ENCODE measurements at places on chromosomes 7 and 10. TPM values are rescaled to one million over a fixed set of nuclear protein-coding genes. Genes with fewer than 3 reads are reported as not detected.
A peak's percentile ranks its signal among the peaks of the same experiment; 100 is the strongest.

DNA sequence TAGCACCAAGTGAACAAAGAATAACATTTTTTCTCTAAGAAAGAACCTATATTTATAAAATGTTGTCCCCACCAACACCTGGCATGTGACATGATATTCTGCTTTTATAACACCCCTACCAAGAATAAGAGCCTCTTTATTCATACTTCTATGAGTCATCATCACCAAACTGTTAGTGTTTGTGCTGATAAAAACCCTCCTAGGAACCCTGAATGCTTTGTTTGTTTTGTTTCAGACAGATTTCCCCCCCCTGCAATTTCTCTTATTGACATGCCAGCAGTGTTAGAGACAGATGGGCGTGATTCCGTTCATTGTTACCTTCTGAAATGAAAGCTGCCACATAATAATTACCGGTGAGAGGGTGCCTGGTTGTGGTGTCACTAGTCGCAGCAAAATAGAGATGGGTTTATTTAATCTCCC, 651.1 kb downstream of the SORCS1 start:
- no peak for DNase-seq

DNA sequence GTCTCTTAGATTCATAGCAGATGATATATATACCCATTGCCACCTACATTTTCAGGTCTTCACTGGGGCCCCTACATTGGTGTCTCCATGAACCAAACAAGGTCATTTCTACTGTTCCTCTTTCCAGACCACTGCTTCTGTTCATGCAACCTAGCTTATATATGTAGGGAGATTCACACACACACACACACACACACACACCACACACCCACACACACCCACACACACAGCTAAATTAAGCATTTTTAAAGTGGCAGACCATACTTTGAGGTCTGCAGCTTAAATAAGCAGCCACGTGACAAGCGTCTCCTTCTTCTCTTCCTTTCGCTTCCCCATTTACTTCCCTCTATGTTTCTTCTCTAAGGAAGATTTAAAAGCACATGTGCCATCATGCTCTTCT, 70.0 kb upstream of the CC2D2B start:
- no peak for DNase-seq

DNA sequence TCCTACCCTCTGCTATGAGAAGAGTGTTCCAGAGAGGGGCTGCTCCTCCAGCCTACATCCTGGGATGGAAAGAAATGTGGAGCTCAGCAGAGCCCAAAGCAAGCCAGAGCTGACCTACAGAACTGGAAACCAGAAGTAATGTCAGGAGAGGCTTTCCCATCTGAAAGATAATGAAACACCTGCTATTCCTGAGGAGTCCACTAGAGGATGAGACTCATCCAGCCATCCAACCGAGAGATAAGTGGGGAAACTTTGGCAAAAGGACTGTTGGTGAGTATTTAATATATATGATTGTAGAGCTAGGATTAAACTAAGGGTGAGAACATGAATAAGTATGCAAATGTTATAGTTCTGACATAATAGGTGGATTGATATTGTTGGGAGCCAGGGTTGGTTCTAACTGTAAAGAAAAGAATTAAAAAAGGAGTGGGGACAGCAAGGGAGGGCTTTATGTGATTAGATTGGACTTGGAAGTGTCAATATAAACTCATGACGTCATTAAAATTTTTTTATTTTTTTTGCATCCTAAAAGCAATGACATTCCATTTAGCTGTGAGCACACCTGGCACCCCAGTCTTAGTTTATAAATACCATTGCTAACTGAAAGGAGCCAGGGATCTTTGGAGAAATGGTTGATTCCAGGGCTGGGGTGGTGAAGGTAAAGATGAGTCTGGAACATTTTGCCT, 312.8 kb upstream of the NFE2L3 start:
- no peak for DNase-seq

DNA sequence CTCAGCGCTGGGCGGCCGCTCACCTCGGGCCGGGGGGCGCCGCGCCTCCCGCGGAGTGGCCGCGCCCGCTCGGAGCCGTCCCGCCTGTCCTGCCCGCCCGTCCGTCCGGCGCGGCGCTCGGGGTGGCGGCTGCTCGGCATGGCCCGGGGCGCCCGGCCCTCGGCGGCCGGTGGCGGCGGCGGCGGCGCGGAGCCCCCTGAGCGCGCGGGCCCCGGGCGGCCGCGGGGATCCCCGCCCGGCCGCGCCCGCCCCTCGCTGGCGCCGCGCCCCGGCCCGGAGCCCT, 338 bp downstream of the SDK1 start:
- DNase-seq: no peak

DNA sequence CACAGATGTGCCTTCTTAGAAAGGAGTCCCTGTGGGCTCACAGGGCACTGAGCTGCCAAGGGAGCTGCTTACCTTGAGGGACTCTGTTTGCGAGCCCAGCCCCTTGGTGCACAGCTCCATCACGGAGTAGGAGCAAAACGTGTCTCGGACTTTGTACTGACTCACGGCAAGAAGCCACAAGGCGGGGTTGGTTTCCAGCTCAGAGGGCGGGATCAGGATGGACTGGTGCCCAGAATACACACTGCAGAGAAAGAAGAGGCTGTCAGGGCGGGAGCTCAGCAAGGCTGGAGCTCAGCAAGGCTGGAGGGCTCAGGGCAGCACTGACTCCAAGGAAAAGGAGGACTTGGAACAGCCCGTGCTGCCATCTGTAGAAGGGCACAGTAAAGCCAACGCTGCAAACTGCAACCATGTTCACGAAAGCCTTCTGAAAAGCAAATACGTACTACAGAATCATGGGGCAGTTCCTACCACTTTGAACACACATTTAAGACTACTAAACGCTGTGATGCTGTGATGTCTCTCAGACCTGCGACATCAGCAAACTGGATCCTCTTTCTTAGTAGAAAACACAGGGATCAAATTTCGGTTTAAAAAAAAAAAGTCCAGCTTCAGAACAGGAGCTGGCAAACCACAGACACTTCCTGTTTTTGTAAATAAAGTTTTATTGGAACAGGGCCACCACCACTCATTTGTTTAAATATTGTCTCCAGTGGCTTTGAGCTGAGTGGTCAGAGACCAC, 194.3 kb downstream of the ZMYND11 start:
- peak; percentile 91 for DNase-seq

Gene PNLIPRP2
- polyA plus RNA-seq: 0.25 TPM

Gene INSIG1
- polyA plus RNA-seq: 22.7 TPM

GRCh38 chr10:113879691-113880090, 25.2 kb downstream of the NHLRC2 start:
- DNase-seq: no peak

DNA sequence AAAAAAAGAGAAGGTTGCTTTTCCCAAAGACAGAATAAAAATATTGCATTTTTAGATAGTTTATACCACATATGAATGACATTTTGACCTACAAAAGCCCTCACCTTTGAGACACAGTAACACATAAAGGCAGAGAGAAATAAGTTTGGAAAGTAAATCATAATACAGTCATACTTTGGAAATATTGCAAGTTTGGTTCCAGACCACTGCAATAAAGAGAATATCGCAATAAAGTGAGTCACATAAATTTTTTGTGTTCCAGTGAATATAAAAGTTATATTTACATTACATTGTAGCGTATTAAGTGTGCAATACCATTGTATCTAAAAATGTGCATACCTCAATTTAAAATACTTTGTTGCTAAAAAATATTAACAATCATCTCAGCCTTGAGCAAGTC, 40.3 kb downstream of the CCDC71L start:
- DNase-seq: no peak

DNA sequence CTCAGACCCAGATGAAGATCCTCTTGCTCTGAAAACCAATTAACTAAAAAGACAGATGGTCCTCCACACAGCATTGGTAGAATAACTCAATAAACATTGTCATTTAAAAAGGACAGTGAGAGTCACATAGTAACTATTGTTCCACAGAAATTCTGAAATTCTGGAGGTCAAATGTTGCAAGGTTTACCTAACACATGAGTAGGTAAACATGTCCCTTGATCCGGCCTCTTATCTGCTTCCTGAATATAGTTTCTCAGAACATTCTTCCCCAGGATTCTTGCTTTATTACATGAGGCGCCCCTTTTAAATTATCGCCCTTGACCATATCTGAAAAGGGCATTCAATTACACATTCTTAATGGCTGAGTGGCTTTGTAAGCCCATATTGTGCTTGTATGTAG, 270.7 kb downstream of the SEMA3D start:
- no peak for DNase-seq

Gene ADAMTS14
- 17.9 TPM for polyA plus RNA-seq

DNA sequence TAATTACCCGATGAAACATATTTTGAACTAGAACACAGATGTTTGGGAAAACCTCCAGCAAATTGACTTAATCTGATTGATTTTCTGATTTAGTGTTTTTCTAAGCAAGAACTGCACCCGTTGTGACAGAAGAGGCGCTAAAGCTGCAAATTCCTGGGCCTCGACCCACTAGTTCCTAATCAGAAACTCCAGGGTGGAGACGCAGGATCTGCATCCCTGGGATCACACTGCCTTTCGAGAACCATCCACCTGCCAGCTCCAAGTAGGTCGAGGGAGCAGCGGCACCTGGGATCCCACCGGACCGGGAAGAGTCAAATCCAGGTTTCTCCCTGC, 136.8 kb upstream of the CDCA7L start:
- DNase-seq: no peak

DNA sequence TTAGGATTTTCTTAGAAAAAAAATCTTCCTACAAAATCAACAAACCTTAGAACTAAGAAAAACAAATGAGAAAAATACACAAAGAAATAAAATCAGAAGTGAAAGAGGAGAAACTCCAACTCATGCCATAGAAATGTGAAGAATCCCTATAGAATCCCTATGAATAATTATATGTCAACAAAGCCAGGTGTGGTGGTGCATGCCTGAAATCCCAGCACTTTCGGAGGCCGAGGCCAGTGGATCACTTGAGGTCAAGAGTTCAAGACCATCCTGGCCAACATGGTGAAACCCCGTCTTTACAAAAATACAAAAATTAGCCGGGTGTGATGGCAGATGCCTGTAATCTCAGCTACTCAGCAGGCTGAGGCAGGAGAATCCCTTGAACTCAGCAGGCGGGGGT, 27.1 kb downstream of the ACSM6 start:
- no peak for DNase-seq

Gene STEAP4
- 3.5 TPM for polyA plus RNA-seq

Gene RNF148
- not detected for polyA plus RNA-seq

GRCh38 chr7:141251957-141252356, 178.1 kb downstream of the TMEM178B start:
- no peak for DNase-seq

Gene FRMD4A
- polyA plus RNA-seq: 36.3 TPM

GRCh38 chr7:99365318-99366141, 9.0 kb upstream of the ARPC1B start:
- no peak for DNase-seq

DNA sequence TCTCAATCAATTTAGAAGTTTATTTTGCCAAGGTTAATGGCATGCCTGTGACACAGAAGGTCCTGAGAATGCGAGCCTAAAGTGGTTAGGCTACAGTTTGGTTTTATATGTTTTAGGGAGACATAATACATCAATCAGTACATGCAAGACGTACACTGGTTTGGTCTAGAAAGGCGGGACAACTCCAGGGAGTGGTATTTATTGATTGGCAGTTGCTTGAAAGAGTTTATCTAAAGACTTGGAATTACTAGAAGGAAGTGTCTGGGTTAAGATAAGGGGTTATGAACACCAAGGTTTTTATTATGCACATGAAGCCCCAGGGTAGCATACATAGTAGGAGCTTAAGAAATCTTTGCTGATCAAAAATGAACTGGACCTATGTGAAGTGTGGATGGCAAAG, 21.5 kb downstream of the NPVF start:
- no peak for DNase-seq

DNA sequence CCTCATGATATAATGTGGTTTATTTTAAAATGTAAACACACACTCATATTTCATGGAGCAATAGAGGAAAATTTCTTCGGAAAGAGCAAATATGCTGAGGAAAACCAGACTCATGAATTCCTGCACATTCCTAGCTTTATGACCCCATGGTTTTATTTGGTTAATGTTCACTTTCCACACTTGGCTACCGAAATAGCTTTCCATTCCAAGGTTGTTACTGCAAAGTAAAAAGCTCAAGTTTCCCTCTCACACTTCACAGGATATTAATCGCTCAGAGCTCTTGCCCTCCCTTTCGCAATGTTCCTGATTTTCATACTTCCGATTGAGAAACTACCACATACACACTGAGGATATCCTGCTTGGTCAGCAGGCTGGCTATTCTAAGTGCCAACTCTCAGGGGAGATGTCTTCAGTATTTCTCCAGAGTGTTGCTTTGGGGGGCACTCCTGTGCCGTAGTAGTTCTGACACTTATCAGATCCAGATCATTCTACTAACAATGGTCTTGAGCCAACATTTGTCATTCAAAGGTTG, 77.5 kb upstream of the STEAP1B start:
- peak; percentile 62 for DNase-seq

DNA sequence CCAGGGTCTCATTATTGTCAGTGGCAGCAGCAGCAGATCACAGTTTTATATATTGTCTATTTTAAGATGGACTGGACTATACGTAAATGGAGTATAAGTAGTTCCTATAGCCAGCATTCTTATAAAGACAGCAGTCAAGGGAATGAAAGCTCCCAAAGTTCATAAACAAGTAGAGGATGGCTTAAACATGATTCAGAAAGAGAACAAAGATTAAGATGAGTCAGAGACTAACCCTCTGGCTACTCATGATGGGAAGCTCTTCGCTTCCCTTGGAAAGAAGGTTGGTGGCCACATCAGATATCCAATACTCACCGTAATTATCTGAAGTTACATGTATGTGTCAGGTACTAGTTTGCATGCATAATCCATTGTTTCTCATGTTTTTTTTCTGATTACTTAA, 277.0 kb downstream of the INHBA start:
- no peak for DNase-seq

DNA sequence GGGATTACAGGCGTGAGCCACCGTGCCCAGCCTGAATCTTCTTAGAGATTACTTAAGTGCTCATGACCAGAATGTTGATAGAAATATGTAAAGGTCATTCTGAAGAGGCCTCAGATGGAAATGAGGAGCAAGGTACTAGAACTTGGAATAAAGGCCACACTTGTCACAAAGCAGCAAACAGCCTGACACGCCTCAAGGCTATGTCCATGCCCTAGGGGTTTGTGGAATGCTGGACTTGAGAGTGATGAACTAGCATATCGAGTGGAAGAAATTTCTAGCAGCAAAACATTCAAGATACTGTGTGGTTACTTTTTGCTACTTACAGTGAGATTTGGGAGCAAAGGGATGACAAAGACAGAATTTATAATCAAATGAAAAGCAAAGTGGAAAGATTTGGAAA, 39.0 kb downstream of the ZNF438 start:
- no peak for DNase-seq

GRCh38 chr7:122885583-122886356, 490 bp downstream of the CADPS2 start:
- DNase-seq: no peak

All from forelimb muscle (tissue), 1 donor.